ENCODE measurements at places on chromosomes 6 and 20. TPM values are rescaled to one million over a fixed set of nuclear protein-coding genes. Genes with fewer than 3 reads are reported as not detected.

UST gene
- 18.6 TPM for polyA plus RNA-seq

TFAP2D gene
- polyA plus RNA-seq = not detected

CDKN1A gene
- polyA plus RNA-seq = 830 TPM

IRAK1BP1 gene
- polyA plus RNA-seq = 2.6 TPM

LAMP5 gene
- 0.12 TPM for polyA plus RNA-seq

DNA sequence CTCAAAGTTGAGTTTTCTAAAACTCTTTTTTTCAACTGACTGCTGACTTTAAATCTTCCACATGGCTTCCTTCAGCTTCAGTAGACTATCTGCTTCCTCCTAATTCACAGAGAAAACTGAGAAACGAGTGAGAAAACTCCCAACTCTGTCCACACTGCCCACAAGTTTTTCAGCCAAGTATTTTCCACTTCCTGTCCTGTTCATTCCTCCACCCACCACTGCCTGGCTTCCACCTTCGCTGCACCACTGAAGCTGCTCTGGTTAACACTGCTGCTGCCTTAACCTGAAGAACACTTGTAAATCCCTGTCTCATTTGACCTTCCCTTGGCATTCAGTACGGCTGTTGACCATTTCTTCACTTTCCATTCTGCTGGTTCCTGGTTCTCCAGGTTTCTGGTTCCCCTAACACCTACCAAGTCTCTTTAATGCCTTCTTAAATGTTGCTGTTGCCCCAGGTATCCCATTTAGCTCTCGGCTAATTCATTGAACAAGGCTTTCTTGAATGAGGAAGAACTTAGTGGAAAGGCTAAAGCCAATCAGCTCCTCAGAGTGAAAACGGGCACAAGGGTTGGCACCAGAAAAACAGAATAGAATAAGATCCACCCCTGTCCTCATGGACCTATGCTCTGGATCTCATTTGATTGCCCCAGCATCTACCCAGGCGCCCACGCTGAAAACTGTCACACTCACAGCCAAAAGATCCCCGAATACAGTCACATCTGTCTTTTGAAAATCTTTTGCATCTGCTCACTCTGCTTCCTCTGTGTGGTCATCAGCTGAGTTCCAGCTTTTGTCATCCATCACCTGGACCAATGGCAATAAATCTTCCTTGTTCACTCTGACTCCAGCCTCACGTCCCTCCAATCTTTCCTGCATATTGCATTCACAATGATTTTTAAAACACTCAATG lies 104.4 kb upstream of the TAB2 start:
- no peak for DNase-seq

GRCh38 chr6:9186148-9186547 lies 750.8 kb upstream of the SLC35B3 start:
- DNase-seq = no peak

DNA sequence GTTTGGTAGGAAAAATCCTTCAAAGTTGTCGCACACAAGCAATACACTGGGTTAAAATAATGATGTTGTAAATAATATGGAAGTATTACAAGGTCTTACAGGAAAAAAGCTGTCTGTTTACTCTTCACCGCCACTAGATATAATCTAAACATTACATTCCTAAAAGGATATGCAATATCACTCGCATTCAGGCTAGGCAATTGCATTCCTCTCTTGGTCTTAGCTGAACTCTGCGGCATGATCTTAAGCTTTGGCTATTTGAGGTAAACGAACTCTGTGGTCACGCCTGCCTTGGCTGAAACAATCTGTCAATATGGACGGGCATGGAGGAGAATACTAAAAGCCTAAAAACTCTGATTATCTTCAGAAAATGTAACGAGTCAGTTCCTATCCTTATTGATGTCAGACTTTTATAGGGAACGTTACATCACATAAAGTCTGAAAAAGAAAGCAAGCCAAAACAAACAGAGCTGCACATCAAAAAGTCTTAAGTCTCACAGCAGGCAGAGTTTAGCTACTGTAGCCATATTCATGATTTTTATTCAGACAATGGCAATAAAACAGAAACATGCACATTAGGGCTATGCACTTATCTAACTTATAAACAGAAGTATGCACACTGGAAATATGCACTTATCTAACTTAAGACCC lies 30.8 kb upstream of the FILIP1 start:
- DNase-seq = peak; percentile 93

DNA sequence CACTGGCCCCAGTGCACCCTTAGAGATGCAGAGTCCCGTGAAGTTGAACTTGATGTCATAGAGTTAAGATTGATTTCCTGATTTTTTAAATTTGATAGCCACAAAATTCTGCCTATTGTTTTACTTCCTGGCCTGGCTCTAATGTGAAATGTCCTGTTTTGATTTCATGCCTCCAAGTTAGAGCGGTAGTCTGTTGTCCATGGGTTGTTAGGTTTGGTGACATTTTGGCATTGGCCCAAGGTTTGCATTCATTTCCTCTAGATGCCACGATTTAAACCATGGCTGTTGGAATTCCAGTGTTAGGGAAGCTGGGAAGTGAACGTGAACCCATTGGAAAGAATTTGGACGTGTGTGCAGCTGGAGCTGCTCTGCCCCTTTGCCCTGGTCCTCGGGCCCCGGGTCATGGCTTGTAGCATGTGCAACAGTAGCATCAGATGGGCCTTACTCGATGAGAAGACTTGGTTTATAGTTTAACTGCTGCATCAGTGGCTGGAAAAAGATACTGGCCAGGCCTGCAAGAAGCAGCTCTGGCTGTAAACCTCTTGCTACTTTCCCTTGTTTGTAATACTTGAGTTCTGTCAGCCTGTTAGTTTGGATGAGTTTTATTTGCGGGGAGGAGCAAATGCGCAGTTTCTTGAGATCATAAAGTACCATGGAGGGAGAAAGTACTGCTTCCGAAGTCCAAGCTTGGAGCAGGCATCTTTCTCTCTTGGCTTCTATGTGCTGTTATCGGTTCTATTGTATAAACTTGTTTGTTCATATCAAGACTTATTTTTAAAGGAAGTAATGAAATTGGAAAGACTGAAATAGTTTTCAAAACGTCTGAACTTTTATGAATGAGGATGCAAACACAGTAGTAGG lies 121.4 kb upstream of the CLDN20 start:
- no peak for DNase-seq

DNA sequence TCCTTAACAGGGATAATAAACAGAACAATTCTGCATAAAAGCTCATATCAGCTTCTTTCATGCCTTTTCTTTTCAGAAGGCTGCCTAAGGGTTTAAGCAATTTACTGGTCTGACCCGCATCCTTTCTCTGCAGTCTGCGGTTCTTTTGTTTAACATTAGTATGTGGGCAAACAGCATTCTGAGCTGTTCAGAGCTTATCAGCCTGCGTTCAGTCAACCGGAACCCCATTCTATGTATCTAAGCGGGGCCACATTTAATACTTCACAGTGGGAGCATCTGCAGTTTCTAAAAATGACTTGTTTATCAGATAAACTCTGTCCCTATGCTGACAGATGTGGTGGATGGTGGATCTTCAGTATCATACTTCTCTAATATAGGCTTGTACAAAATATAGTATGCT lies 758.9 kb upstream of the MMS22L start:
- DNase-seq = no peak

GRCh38 chr20:3808544-3808943 lies 11.8 kb upstream of the AP5S1 start:
- no peak for DNase-seq

DNA sequence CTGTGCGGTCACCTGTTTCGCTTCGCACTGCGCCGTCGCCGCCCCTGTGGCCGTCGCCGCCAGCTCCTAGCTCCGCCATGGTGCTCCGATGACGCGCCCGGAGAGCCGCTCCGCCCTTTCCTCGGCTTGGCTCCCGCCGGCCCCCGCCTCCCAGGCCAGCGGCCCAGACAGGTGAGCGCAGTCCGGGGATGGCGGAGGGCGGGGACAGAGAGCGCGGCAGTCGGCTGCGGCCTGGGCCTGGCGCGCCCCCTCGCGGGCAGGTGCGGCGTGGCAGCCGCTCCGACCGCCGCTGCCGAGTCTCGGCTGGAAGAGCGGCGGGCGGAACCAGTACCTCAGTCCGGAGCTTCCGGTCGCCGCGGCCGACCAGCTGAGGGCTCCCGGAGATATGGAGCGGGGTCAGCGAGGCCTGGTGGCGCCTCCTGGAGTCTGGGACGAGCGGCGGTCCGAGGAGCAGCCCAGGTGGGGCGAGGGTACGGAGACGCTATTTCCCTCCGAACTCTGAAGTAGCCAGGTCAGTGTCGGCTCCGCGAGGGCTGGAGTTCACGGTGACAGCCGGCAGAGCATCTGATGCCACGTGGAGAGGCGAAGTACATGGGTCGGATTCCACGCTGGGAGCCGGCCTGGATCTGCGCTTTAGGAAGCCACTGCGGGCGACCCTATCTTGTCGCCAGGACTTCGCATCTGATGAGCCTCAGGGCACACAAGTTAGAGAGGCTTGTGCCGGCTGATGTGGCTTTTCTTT lies at the start of gene MAP7:
Gene MAP7, minus strand, starts transcription at position 93 of the 742 bp plus-strand sequence. Its CDS starts 14 bp downstream, at position 79.
- DNase-seq = no peak

GRCh38 chr20:6075428-6076219 lies 21.8 kb upstream of the LRRN4 start:
- DNase-seq = no peak

GRCh38 chr20:2846698-2847097 lies 6.2 kb downstream of the VPS16 start:
- DNase-seq = no peak

DNA sequence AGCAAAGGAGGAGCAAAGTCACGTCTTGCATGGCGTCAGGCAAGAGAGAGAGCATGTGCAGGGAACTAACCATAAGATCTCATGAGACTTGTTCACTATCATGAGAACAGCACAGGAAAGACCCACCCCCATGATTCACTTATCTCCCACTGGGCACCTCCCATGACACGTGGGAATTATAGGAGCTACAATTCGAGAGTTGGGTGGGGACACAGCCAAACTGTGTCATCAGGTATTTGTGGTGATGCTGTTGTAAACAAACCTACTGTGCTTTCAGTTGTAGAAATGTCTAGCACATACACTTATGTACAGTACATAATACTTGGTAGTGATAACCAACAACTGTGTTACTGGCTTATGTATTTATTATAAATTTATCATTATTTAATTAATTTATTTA lies 128.3 kb downstream of the UTRN start:
- DNase-seq = no peak

- no peak for DNase-seq
Measured at GRCh38 chr6:168623736-168624135, 182.8 kb downstream of the SMOC2 start.

DNA sequence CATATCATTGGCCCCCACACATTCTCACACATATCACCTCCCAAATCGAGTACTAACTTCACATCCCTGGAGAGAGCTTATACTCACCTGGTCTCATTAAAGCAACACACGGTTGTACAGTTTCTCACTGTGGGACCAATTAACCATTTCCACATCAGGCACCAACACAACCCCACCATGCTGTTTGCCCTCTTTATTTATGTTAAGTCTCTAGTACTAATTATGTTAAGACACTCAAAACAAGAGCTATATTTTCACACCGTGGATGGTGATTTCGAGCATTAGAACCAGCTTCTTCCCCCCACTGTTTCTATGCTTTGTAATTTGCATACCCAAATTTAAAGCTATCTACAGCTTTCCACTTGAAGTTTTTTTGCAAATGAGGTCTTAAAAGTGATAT lies 6.3 kb downstream of the SCML4 start:
- no peak for DNase-seq

DNA sequence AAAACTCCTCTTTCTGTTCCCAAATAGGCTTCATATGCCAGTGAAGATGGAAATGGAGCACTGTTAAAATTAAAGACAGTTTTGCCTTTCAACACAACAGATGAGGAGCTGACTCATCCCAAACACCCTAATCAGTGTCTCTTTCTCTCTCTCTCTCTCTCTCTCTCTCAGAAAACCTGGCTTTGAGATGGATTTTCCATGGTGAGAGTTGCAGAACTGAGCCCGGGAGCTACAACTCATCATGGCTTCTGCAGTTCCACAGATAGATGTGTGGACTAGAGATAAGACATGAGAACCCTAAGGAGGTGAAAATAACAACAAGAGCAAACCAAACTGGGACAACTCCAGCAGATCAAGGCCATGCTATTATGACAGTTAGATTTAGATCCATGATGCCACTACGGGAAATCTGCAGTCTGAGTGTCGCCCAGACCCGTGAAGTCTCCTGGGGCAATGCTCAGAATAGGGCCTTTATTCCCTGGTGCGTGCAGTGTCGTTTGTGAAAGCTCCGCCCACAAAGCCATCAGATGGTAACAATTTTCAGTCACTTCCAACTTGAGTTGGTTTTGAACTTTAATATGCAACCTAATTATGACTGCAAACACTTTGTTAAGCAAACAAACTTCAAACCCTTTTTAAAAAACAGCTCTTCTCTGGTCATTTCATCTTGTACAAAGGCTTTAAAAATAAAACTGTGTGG lies 338.2 kb upstream of the PREP start:
- no peak for DNase-seq

DNA sequence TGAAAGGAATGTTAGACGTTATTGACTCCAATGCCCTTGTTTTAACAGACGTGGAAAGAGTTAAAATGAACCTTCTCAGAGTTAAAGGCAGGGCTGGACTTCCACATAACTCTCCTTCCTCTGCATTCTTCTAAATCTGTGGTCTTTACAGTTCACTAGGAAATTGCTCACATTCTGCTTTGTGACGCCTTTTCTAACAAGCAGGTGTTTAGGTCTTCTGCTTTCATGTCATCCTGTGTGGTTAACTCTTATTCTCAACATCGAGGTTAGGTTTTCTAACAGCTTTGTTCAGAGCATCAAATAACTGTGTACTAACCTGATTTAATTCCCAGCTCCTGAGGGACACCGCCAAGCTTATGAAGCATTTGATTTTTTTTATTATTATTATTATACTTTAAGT lies 81.3 kb upstream of the NT5E start:
- no peak for DNase-seq

- DNase-seq = peak; percentile 98
Measured at GRCh38 chr20:50308513-50309279, 118.1 kb downstream of the CEBPB start.

DNA sequence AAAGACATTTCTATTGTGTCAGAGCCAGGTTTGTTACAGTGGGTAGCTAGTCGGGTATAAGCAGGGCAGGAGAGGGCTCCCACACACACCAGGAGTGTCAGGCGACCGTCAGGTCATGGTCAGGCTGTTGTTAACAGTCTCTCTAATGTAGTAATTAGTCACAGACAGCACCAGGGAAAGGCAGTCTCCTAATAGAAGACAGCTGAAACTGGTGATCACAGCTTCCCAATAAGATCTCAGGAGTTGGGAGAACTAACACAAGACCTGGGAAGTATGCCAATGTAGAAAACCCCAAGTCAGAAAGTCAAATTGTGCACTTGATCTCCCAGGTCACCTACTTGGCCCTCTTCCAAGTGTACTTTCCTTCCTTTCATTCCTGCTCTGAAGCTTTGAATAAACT lies 53.0 kb upstream of the GPR6 start:
- no peak for DNase-seq

GRCh38 chr20:8473459-8473858 lies 341.4 kb downstream of the PLCB1 start:
- DNase-seq = no peak
